ENCODE measurements at places on chromosomes 4 and X. TPM values are rescaled to one million over a fixed set of nuclear protein-coding genes. Genes with fewer than 3 reads are reported as not detected.

DNA sequence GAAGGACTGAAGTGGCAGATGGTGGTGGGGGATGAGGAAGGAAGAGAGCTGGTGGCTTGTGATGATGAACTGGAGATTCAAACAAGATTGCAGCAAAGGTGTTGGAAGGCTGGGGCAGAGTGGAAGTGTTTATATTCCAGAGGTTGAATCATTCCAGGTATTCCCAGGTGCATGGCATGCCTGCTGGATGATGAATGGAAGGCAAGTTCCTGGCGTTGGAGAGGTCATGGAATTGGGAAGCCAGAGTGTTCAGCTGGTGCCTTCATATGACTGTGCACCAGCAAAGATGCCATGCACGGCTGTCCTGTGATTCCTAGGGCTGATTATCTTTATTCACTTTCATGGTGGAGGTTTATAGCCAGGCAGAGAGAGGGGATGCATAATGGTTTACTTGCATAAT, 135.8 kb upstream of the PUDP start:
- H3K36me3 ChIP-seq, result no peaks in the 10 kb centered on the region
- no peaks in the 10 kb centered on the region for H3K27me3 ChIP-seq
- H3K4me3 ChIP-seq, result no peak overlapping the region
- no peaks in the 10 kb centered on the region for H3K4me1 ChIP-seq

Gene PRSS12
- 8.5 TPM for total RNA-seq

Gene HMGN5
- 2.9 TPM for total RNA-seq

Gene TAF7L
- total RNA-seq, result not detected

GRCh38 chr4:126627255-126627654, 1005.5 kb upstream of the INTU start:
- no peaks in the 10 kb centered on the region for H3K36me3 ChIP-seq
- no peak for DNase-seq
- H3K27ac ChIP-seq, result no peak overlapping the region
- H3K4me1 ChIP-seq, result no peaks in the 10 kb centered on the region
- H3K4me3 ChIP-seq, result no peak overlapping the region

Gene OPRPN
- total RNA-seq, result not detected

DNA sequence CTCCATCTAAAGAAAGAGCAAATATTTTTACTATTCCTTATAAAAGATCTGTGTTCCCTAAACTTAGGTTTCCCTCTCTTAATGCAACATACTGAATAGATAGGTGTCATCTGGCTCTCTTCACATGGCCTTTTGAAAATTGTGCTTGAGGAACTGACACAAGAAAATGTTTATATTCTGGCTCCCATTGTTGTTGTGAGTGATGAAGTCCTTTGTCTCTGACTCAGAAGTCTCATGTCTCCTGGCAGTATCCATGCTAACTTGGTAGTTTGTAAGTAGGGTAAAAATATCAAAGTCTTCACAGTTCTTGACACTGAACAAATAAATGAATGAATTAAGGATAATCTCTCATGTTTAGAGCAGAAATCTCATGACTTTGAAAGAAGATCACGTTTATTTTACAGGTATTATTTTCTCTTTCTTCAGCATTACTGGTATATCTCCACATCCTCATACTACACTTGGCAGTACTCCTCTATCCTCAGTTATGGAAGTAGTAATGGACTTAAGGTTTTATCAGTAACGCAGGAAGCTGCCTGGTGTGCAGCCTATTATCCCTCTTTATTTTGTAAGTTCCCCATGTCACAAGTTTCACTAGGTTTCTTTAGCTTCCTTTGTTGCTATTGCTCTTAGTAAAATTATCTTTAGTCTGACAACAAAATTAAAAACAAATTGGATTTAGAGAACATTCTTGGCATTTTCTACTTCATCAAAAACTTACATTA, 14.2 kb upstream of the PABPC4L start:
- DNase-seq, result no peak
- H3K4me1 ChIP-seq, result no peaks in the 10 kb centered on the region
- H3K4me3 ChIP-seq, result no peak overlapping the region
- H3K27ac ChIP-seq, result no peak overlapping the region

GRCh38 chrX:135347381-135348016, 38.2 kb downstream of the ETDC start:
- no peaks in the 10 kb centered on the region for H3K27me3 ChIP-seq
- H3K36me3 ChIP-seq, result peaks cover 17% of the 10 kb centered on the region
- peaks cover 8% of the 10 kb centered on the region for H3K4me1 ChIP-seq
- DNase-seq, result no peak

Gene MAGEA11
- not detected for total RNA-seq

- no peaks in the 10 kb centered on the region for H3K27me3 ChIP-seq
- H3K27ac ChIP-seq, result no peak overlapping the region
- H3K4me1 ChIP-seq, result peaks cover 84% of the 10 kb centered on the region
- peaks cover 63% of the 10 kb centered on the region for H3K36me3 ChIP-seq
These were observed 23.6 kb downstream of the KLF3 start for GRCh38 chr4:38687571-38688011.

- H3K27me3 ChIP-seq, result no peaks in the 10 kb centered on the region
- no peaks in the 10 kb centered on the region for H3K36me3 ChIP-seq
- H3K4me1 ChIP-seq, result peaks cover 4% of the 10 kb centered on the region
- H3K27ac ChIP-seq, result no peak overlapping the region
These were observed 30.2 kb downstream of the SPINK2 start for GRCh38 chr4:56791316-56791715.

DNA sequence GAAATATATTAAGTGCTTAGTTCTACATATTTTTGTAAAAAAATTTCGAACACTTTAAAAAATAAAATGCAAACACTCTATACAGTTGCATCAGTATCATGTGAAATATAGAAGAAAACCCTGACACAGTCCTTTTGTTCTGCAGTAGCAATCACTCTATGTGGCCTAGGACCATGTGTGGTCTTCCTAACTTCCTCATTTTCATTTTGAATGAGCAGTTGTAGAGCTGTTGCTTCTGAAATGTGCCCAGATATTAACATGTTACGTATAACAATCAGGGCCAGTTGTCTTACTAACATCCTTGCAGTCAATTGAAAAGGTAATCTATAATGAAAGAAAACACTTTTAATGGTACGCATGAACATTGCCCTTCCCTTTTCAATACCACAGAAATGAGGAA, 107.9 kb downstream of the ZNF827 start:
- H3K27me3 ChIP-seq, result no peaks in the 10 kb centered on the region
- no peak overlapping the region for H3K27ac ChIP-seq
- no peak for DNase-seq
- H3K4me1 ChIP-seq, result no peaks in the 10 kb centered on the region
- H3K4me3 ChIP-seq, result no peak overlapping the region
- H3K36me3 ChIP-seq, result no peaks in the 10 kb centered on the region

DNA sequence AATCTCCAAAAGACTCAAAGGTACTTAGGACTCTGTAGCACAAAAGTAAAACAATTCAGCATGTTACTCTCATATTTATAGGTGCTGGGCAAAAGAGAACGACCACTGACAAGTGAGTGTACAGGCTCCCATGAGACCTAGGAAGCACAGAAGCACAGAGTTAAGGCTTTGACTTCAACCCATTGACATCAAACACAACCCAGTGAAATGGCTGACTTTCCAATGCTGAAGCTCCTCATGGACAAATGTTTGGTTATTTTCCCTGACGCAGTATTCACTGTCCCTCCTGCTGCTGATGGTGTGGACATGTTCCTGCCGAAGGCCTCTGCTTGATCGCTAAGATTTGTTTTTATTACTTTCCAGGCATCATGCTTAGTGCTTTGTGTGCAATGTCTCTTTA, 148.7 kb downstream of the TSPAN5 start:
- no peaks in the 10 kb centered on the region for H3K36me3 ChIP-seq
- no peaks in the 10 kb centered on the region for H3K27me3 ChIP-seq
- no peak overlapping the region for H3K4me3 ChIP-seq
- H3K27ac ChIP-seq, result no peak overlapping the region

Gene CSAG2
- total RNA-seq, result not detected

GRCh38 chr4:86091201-86091600, 268.7 kb downstream of the MAPK10 start:
- no peaks in the 10 kb centered on the region for H3K36me3 ChIP-seq
- no peaks in the 10 kb centered on the region for H3K27me3 ChIP-seq
- H3K27ac ChIP-seq, result no peak overlapping the region
- no peaks in the 10 kb centered on the region for H3K4me1 ChIP-seq
- DNase-seq, result no peak

GRCh38 chrX:110008011-110008635, 5.2 kb downstream of the TMEM164 start:
- H3K27me3 ChIP-seq, result no peaks in the 10 kb centered on the region
- H3K4me3 ChIP-seq, result no peak overlapping the region
- H3K4me1 ChIP-seq, result peaks cover 42% of the 10 kb centered on the region
- H3K27ac ChIP-seq, result no peak overlapping the region
- DNase-seq, result no peak

DNA sequence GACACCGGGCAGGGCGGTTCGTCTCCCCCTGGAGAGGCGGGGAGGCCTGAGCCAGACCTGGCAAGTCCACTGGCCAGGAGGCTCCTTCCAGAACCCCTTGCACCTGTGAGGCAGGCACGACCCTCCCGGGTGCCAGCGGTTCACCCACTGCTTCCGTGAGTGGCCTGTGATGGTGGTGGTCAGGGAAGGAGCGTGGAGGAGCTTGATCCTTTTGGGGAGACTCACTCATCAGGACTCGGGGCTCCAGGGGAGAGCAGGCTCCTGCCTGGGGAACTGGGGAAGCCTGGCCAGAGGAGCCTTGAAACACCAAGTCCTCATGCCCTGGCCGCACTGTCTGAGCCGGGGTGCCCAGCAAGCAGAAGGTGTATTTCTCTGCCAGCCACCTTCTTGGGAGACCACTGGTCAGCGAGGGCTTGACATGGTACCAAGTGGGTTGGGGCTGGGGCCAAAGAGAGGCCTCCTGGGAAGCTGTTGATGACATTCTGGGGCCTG, 860 bp downstream of the FAM50A start:
- peaks cover 13% of the 10 kb centered on the region for H3K4me1 ChIP-seq
- H3K4me3 ChIP-seq, result peak overlapping the region; percentile 67
- peak overlapping the region; percentile 76 for H3K27ac ChIP-seq
- H3K27me3 ChIP-seq, result no peaks in the 10 kb centered on the region

- H3K27ac ChIP-seq, result no peak overlapping the region
- no peaks in the 10 kb centered on the region for H3K27me3 ChIP-seq
- no peak for DNase-seq
These were observed 13.9 kb downstream of the NIPAL1 start for GRCh38 chr4:48030470-48030869.

GRCh38 chr4:104906276-104906675, 240.4 kb upstream of the TET2 start:
- H3K36me3 ChIP-seq, result no peaks in the 10 kb centered on the region
- H3K4me3 ChIP-seq, result no peak overlapping the region
- no peak for DNase-seq
- no peaks in the 10 kb centered on the region for H3K4me1 ChIP-seq
- no peak overlapping the region for H3K27ac ChIP-seq
- H3K27me3 ChIP-seq, result no peaks in the 10 kb centered on the region

DNA sequence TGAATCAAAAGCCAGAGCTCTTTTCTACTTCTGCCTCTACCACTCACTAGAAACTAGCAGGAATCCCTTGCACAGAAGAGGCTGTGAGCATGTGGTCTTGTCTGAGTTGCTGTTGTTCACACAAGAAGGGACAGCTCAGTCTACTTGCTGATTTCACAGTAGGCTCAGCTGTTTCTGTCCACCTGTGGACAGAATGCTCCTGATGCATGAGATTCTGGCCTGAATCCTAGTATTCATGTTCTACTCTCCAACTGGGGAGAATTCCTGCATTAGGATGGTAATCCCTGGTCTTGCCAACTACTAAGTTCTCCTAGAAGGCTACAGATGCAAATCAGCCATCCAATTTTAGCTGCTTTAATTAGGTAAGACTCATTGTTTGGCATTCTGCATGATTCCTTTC, 112.8 kb downstream of the PPA2 start:
- no peaks in the 10 kb centered on the region for H3K36me3 ChIP-seq
- no peaks in the 10 kb centered on the region for H3K4me1 ChIP-seq
- no peak overlapping the region for H3K4me3 ChIP-seq
- no peak for DNase-seq

Data from lower lobe of right lung (tissue), 2 donors.